GM12878 (cell line): ENCODE measurements at places on chromosomes 1 and 21.

DNA sequence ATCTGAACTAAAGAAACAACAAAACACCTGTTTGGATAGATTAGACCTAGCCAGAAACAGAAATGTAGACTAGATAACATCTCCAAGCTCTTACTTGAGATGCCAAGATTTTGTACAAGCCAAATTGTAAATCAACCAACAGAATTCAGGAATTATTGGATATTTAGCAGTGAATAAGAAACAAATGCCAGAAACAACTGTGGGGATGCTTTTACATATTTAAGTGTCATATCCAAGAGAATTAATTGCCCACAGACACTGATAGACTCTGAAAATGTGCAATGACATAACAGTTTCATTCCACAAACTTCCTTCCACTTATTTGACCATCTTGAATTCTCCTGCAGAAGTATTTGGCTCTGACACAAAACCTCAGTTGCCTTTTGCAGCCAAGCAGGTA is 92.3 kb downstream of the SGIP1 start:
- no peak overlapping the region for H3K27ac ChIP-seq
- H3K27me3 ChIP-seq = 0 out of 2 replicates have a peak, but pooled peaks cover 3% of the 10 kb centered on the region
- DNase-seq = no peak

- H3K4me3 ChIP-seq = no peak overlapping the region
- H3K4me1 ChIP-seq = no peaks in the 10 kb centered on the region
- no peak for DNase-seq
- 0 out of 2 replicates have a peak, but pooled peaks cover 2% of the 10 kb centered on the region for H3K27me3 ChIP-seq
- no peaks in the 10 kb centered on the region for H3K36me3 ChIP-seq
These were observed 23.1 kb downstream of the CASZ1 start for GRCh38 chr1:10773376-10773775.

- H3K4me3 ChIP-seq = no peak overlapping the region
- no peaks in the 10 kb centered on the region; the same call in 1 of the 2 replicates for H3K27me3 ChIP-seq
- no peak for DNase-seq
- H3K27ac ChIP-seq = no peak overlapping the region
These were observed 135.7 kb downstream of the BEND5 start for GRCh38 chr1:48640836-48641492.

- no peak for DNase-seq
- H3K4me1 ChIP-seq = no peaks in the 10 kb centered on the region
- no peak overlapping the region for H3K4me3 ChIP-seq
- no peak overlapping the region for H3K27ac ChIP-seq
- H3K36me3 ChIP-seq = no peaks in the 10 kb centered on the region
These were observed 55.0 kb upstream of the TLR5 start for GRCh38 chr1:223197923-223198627.
